ENCODE measurements at places on chromosomes 16 and 17.

GRCh38 chr16:15847611-15848175 lies 9.1 kb downstream of the MYH11 start:
- no peak for DNase-seq

GRCh38 chr17:29643817-29644160 lies 21.1 kb upstream of the CORO6 start:
- DNase-seq: no peak

- no peak for DNase-seq
Measured at GRCh38 chr17:3030096-3030495, 33.3 kb downstream of the OR1D5 start.

GRCh38 chr17:429589-429988 lies 77.0 kb upstream of the RPH3AL start:
- no peak for DNase-seq

- peak; percentile 87 for DNase-seq
Measured at GRCh38 chr17:47276868-47277267, 23.2 kb downstream of the ITGB3 start.

GRCh38 chr17:72510351-72511016 lies 389.7 kb downstream of the SOX9 start:
- DNase-seq: no peak

GRCh38 chr17:14926526-14927122 lies 338.5 kb downstream of the PMP22 start:
- peak; percentile 71 for DNase-seq

GRCh38 chr16:23504453-23505179 lies 5.7 kb downstream of the GGA2 start:
- peak; percentile 13 for DNase-seq

GRCh38 chr17:64091571-64091970 lies 38.4 kb downstream of the ERN1 start:
- DNase-seq: no peak

DNA sequence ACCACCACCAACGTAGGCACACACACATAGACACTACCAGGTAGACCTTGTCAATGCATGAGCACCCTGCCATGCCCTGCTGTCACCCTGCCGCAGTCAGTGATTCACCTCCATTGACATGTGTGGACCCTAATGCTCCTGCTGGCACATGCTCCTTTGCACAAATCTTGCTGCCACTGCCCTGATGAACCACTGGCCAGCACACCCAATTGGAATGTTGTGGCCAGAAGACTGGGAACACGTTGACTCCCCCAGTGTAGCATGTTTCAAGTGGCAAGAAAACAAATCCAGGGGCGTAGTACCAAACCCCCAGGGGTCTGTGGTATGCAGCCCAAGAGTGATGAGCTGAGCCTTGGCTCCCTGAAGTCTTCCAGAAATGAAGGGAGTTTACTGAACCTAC lies 486.4 kb upstream of the KIF2B start:
- DNase-seq: no peak

GRCh38 chr16:89417352-89417751 lies 73.0 kb downstream of the ANKRD11 start:
- DNase-seq: no peak

DNA sequence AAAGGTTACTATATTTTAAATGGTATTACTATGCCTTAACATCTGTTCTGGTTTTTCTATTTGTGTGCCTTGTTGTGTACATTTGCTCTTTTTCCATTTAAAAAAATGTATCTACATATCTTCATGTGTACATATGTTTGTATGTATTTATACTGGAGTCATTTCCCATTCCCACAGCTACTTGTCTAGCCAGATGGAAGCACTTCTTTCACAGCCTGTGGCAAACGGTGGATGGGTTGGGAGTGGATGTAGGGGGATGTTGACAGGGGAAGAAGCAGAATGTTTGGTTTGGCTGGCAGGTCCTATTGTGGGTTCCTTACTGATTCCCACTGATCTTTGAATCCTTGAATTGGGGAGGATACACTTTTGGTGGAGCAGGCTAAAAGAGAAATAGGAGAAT lies 93.6 kb upstream of the CNTNAP4 start:
- no peak for DNase-seq

DNA sequence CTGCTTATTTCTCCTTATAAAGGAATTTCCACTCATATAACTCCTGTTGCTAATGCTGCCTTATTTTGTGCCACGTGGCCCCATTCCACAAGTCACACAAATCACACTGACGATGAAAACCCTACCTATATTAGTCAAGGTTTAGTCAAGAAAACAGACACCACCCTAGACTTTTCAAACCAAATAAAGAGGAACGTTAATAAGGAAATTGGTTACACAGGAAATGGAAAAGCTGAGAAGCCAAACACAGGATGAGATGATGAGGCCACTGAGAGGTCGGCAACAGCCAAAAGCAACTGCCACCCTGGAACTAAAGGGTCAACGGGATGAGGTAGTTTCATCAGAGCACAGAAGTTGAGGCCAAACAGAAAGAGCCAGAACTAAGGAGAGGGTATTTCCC lies 47.3 kb upstream of the ALOX12 start:
- DNase-seq: no peak

GRCh38 chr17:50205963-50206505 lies 4.6 kb upstream of the COL1A1 start:
- DNase-seq: no peak

- DNase-seq: no peak
Measured at GRCh38 chr17:75812096-75813013, 27.7 kb downstream of the UNK start.

DNA sequence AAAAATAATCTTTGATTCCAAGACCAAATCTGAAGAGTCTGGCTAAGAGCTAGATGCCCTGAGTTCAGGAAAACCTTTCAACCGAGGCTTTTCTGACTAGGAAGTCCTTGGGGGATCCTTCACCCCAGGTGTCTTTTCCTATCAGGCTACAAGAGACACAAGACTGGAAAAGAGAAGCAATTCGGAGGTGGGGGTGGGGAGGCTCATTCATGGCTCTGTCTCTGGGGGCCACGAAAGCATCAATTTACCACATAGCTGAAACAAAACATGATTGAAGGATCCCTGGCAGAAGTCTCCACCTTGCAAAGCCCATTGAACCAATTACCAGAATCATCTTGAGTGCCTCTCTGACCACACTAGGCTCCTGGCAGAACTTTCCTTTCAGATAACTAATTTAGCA lies 239.8 kb upstream of the SALL1 start:
- no peak for DNase-seq

- no peak for DNase-seq
Measured at GRCh38 chr17:78589031-78589675, 12.0 kb upstream of the DNAH17 start.

DNA sequence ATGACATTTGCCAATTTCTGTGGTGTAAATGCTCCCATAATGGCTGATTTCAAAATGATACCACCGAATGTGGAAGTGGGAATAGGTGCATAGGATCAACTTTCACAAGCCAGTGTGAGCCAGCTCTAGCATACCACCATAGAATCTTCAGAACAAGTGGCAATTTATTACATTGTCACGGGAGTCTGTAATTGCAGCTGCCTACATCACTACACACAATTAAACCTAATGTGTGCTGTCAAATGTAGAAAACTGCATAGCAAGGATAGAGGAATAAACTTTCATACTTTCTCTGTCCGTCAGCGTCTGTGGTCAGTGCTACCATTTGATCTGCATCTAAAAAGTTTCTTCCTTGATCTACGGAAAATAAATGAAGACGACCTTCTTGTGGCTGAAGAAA lies 417.8 kb upstream of the TOM1L1 start:
- DNase-seq: no peak

- no peak for DNase-seq
Measured at GRCh38 chr17:76956846-76957540, 88.8 kb downstream of the MGAT5B start.

DNA sequence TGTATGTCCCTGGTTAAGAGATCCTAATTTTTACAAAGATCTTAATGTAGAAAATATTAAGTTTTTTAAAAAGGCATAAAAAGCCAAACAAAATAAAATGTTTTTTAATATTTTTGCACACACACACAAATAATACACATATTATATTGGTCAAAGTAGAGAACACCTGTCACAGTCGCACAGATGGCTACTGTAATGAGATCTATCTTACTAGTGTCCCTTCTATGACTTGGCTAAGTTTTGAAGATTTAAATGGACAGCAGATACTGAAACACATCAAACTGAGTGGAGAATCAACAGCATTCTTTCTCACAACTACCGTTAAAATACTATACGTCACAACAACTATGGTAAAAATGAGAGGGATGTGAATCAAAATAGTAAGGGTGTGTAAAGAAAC lies 83.4 kb downstream of the HELZ start:
- DNase-seq: no peak

DNA sequence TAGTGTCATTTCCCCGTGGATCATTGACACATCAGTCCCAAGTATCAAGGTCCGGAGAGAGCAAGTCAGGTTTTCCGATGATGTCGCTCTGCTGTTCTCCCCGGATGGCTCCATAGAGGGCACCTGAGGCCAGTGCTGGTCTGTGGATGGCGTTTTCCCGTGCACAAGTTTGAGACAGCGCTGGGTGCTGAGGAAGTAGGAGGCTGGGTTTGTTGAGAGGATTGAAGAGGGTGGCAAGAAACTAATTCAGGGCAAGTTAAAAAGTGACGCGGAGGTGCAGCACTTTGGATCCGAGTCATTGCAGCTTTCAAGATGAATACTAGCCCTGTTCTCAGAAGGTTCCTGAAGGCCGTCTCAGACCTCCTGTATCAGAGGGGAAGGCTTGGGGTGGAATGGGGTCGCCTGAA lies 7.7 kb downstream of the NUBP1 start:
- no peak for DNase-seq

DNA sequence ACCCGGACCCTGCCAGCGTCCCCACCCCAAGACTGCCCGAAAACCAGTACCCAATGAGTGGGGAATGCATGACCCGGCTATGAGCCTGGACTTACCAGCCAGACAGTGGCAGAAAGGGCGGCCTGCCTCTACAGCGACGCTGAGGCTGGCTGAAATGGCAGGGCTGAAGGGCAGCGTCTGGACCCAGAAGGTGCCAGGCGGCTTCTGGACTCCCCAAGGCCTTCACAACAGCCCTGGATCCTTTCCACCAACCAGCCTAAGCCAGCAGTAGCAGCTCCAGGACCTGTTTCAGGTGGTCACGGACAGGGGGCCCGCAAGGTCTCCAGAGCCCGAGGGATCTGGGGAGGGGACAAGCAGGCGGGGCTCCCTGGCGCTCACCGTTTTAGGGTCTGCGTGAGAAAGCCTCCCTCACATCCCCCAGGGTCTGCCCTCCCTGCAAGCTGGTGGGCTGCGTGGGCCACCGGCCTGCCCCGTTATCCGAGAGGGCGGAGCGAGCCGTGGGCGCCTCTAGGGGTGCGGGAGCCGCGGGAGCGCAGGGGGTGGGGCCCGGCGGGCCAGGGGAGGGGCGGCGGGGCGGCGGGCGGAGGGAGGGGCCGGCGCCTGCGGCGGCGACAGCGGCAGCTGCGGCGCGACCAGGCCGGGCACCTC lies at the start of gene RIPOR1:
Gene RIPOR1, plus strand, starts transcription at position 608 of the 648 bp plus-strand sequence. CDS start 9,618 bp downstream, outside the sequence.
- DNase-seq: no peak

DNA sequence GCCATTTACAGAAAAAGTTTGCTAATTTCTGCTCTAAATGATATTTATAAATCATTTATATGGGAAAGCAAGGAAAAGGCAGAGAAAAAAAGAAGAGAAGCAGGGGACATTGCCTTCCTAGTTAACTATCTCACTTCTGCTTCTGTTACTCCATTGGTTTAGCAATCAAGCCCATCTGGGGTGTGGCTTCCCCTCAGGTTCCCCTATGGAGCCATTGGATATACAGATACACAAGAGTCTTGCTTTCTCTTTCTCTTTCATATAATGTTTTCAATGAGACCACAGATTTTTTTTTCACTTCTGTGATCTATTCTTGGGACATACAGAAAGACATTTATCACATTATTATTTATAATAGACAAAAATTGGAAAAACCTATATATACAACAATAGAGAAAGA lies 105.6 kb upstream of the TOM1L1 start:
- DNase-seq: no peak

DNA sequence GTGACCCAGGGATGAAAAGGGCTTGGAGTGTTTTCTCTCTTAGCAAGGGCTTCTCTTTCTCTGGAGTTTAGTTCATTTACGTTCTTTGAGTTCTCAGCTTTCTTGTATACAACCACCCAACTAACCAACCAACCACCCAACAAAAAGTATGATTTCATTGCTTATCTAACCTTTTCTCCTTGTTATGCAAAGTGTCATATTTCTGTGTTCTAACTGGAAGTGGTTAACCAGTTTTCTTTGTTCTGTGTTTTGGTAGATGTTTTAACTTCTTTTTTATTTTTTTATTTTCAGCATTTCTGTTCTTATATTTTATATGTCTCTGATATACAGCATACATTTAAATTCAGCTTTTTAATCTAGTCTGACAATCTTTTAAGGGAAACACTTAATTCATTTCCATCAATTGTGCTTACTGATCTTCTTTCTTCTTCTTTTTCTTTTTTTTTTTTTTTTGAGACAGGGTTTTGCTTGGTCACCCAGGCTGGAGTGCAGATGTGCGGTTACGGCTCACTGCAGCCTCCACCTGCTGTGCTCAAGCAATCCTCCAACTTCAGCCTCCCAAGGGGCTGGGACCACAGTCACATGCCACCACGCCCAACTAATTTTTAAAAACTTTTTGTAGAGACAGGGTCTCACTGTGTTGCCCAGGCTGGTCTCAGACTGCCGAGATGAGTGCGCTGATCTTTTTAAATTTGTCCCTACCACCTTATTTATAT lies 29.6 kb downstream of the NLK start:
- no peak for DNase-seq

DNA sequence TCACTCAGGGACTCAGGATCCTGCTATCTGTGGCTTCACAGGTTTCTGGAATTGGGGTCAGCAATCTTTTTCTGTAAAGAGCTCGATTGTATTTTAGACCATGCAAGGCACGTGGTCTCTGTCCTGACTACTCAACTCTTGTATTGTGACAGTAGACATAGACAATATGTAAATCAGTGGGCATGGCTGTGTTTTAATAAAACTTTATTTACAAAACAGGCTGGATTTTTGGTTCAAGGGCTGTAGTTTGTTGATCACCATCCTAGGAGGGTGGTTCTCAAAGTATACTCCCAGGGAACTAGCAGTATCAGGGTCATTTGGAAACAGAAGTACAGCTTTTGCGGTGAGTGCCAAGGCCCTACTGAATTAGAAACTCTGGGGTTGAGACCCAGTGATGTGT lies 108.2 kb upstream of the CRHR1 start:
- DNase-seq: no peak

- DNase-seq: no peak
Measured at GRCh38 chr16:78659216-78659615, 559.8 kb downstream of the WWOX start.

- DNase-seq: no peak
Measured at GRCh38 chr17:70535986-70536385, 366.7 kb downstream of the KCNJ2 start.

- no peak for DNase-seq
Measured at GRCh38 chr17:66829386-66829864, 5.5 kb upstream of the CACNG5 start.

GRCh38 chr16:9348912-9349311 lies 257.5 kb downstream of the HAPSTR1 start:
- no peak for DNase-seq

DNA sequence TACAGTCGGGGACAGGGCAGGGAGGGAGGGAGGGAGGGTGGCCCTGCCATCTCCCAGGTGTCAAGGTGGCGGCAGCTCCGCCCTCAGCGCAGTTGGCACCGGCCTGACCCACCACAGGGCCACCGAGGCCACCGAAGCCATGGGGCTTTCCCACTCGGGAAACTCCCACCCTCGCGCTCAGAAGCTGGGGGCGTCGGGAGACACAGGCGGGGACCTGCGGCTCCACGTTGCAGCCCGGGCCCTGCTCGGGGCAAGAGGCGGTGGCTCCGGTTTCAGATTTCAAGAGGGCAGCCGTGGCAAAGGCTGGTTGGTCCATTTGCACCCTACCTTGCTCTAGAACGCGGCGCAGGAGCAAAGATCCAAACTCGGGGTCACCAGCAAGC lies 544 bp downstream of the CYB561 start:
- DNase-seq: no peak

- DNase-seq: no peak
Measured at GRCh38 chr16:4691666-4692412, 1.5 kb upstream of the NUDT16L1 start.
